Stimulated activated CD4-positive, alpha-beta T cell treated with anti-CD3 and anti-CD28 coated beads, TNF-alpha, amount 100 ng/mL, for 1 hour (primary cell): ENCODE measurements at places on chromosomes 12 and 14.

DNA sequence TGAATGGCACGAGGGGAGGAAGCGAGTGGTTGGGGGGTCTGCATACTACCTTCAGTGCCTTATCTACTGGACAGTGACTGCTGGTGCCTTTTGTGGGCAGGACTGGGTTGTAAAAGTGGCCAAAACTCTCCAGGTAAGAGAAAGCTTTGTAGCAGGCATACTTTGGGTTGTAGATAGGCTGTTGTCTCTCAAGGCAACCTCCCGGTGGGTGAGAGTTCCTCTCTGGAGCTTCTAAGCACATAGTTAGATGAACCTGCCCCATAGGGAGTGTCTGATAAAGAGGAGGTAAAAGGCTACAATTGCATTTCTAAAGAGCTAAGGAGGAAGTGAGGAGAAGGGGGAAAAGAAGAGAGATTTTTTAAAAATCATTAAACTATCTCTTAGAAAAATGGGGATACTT lies 4.2 kb upstream of the DAD1 start:
- DNase-seq: no peak

DNA sequence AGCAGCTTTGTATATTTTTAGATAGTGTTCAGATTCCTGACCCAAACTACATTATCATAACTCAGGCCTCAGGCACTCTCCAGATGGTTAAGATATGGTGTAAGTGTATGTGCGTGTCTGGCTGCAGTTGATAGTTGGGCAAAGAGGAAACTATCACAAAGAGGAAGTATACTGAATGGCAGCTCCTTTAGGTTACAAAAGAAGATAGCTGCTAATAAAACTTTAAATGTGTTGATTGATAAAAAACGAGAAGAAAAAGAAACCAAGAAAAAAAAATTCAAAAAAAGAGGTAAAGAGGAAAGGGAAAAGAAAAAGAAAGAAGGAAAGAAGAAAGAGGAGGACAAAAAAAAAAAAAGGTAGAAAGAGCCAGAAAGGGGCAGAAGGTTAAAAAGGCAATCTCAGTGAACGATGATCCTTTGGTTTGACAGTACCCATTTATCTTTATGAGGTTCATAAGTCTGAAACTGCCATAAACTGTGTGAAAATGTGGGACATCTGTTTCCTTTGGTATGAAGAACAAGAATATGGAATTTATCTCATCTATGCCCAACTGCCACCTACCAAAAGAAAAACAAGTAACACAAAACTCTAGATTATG lies 42.2 kb downstream of the TAOK3 start:
- no peak for DNase-seq

DNA sequence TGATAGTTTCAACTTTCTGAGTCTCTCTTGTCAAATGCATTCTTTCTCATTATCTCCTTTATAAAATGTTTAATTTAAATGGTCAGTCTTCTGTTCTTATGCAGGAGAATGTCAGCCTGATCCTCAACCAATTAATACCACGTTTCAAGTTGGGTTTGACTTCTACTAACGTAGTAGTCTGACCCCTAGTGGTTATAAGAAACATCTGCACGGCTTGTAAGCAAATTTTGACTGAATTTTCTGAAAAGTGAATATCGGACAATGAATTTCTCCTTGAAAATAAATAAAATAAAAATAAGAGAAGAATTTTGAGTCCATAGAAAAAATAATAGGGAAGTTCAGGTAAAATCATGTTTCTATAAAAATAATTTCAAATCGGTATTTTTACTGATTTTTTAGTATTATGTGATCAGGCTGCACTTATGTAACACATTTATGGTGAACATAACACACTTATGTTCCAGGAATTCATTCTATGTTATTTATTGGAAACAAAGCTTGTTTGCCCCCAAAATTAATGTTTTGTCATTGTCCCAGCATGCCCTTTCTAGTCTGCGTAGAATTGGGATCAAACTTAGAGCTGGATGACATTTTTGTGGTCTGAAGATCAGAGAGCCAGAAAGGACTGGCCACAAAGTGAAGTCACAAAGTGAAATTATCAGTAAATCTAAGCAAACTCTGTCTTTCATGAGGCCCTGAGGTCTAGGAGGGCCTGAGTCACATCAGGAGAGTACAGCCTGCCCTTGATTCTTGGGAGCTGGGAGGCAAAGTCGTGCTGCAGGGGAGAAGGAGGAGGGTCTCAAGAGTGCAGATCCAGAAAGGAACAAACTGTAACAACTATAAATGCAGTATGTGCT lies 101.2 kb upstream of the STXBP6 start:
- DNase-seq: no peak

- no peak for DNase-seq
Measured at GRCh38 chr14:55699131-55700057, 119.4 kb downstream of the KTN1 start.

DNA sequence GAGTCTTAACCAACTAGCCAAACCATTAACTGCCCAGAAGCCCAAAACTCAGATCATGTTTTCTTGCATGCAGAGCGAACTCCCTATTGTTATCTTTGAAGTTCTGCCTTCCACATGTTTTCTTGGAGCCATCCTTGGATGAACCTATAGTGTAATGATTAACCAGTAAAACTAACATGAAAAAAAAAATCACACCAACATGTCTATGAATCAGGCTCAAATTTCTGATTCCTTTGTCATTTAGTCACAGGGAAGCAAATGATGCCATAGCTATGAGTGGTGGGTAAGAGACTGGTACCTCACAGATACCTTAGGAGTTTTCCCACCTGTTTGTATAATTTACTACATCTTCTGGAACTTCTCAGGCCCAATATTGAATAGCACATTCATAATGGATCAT lies 70.7 kb downstream of the PTPRO start:
- DNase-seq: no peak

GRCh38 chr12:102096855-102097254 lies 23.1 kb downstream of the NUP37 start:
- DNase-seq: no peak

DNA sequence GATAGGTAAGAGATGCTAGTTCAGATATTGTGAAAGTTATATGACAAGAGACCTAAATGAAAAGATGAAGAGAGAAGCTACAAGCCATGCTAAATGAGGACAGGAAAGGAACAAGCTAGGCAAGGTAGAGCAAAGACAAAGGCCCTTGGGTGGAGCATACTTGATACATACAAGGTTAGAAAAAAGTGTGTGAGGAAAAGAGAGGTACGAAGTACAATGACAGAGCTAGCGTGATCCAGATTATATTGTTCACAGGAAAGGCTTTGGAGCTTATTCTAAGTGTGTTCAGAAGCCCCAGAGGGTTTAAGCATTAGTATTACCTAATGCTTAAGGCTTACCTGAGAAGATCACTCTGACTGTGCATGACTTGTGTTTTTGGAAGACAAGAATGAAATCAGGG lies 75.0 kb downstream of the SLCO1B3 start:
- no peak for DNase-seq

GRCh38 chr12:95533985-95534384 lies 17.3 kb downstream of the USP44 start:
- no peak for DNase-seq

DNA sequence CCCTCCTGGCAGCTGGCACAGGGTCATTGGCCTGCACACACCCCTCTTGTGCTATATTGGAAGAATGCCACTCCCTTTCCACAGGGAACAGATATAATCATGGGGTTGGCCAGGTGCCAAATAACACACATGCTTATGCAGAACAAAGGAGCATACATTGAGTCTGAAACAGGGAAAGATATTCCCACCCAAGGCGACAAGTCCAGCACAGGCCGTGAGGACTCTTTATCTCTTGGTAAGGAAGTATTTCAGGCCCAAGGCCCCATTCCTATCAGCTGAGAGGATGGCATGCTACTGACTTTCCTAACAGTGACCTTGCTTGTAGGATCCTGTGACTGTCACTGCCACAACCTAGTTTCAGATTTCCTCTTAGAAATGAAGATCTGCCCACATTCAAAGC lies 59.0 kb upstream of the STXBP6 start:
- DNase-seq: no peak

DNA sequence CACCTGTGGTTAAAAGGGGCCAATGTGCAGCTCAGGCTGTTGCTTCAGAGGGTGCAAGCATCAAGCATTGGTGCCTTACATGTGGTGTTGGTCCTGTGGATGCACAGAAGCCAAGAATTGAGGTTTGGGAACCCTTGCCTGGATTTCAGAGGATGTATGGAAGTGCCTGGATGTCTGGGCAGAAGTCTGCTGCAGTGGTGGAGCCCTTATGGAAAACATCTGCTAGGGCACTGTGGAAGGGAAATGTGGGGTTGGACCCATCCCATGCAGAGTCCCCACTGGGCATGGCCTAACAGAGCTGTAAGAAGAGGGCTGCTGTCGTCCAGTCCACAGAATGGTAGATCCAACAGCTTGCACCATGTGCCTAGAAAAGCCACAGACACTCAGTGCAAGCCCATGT lies 36.6 kb downstream of the PCNX1 start:
- DNase-seq: no peak

- no peak for DNase-seq
Measured at GRCh38 chr12:132445884-132446632, 43.9 kb upstream of the FBRSL1 start.

- DNase-seq: no peak
Measured at GRCh38 chr12:41548926-41549325, 360.8 kb downstream of the PDZRN4 start.

DNA sequence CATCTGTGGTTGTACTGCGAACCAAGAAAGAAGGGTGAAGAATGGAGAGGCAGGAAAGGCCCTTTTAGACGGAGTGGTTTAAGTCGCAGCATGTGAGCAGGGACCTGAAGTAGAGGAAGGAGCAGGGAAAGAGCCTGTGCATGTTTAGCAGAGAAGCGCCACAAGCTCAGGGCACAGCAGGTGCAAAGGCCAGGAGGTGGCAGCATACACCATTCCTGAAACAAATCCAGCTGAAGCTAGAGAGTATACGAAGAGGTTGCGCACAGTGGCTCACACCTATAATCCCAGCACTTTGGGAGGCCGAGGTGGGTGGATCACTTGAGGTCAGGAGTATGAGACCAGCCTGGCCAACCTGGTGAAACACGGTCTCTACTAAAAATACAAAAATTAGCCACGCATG lies 49.9 kb downstream of the HELB start:
- no peak for DNase-seq

GRCh38 chr14:57245941-57246340 lies 22.8 kb downstream of the EXOC5 start:
- DNase-seq: no peak

DNA sequence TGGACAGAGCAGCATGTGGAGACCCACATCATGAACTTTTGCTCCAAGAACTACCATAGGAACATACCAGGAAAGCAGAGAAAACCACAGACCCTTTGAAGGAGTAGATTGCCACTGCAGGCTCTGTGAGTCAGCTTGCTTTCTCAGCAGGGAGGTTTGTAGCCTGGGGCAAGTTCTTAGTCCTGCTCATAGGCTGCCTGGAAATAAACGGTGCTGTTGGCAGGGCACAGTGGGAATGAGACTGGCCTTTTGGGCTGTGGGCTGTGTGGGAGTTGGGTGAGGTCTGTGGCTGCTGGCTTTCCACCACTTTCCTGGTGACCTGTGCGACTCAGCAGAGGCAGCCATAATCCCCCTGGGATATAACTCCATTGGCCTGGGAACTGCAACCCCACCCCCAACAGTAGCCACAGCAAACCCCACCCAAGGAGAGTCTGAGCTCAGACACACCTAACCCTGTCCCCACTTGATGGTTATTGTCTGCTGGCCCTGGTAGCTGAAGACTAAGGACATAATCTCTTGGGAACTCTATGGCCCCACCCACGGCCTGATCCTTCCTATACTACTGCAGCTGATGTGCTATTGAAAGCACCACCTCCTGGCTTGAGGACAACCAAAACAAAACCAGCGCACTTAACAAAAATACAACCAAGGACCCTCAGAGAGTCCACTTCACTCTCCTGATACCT lies 192.1 kb upstream of the GARIN6 start:
- no peak for DNase-seq

DNA sequence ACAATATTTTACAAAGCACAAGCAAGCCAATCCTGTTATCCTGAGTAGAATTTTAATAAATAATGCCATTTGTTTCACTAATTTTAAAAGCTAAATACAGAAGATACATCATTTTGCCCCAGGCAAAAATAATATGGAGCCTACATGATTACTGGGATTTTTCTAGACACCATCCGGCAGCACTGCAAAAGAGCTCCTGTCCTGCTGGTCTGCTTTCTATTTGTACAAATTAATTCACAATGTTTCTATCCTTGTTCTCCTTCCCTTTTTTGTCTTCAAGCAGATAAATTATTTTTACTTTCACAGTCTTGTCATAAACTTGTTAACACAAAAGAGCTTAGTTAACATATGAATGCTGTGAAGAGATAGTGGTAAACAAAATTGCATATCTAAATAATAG lies 4.6 kb downstream of the SIX1 start:
- DNase-seq: no peak

DNA sequence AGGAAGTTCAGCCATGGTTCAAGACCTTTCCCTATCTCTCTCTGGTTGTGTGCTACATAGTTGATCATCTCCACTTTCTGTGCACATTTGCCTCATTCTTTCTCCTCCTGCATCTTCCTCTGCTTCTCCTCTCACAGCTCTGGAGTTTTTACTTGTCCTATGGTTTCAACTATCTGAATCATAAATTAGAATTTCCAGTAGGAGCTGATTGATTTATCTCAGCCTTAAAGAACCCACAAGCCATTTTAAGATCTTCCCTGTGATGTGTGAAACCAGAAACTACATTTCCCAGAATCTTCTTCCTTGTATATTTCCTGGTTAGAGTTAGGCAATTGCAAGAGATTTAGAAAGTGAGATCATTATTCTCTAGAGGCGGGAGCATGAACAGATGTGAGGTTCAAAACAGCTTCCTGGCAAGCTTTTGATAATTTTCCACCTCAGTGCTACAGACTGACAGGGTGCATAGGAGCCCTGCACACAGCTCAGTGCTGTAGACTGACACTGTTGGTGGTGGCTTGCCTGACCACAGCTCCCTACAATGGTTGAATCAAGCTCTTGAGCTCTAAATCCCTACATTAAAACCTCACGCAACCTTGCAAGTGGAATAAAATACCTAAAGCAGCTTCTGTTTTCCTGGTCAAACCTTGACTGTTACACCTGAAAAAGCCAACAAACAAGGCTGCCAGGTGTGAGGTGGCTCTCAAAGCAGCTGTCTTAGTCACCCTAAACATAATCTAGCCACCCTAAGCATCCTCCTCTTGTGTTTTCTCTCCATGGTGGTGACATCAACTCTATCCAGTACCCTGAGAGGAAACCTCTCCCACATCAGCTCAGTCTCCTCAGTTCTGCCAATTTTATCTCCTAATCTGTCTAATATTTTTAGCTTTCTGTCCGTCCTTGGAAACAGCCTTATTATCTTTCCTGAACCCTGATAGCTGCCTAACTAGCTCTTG lies 21.5 kb upstream of the IFNG start:
- DNase-seq: no peak

GRCh38 chr12:47234576-47235141 lies 154.9 kb upstream of the AMIGO2 start:
- no peak for DNase-seq

- no peak for DNase-seq
Measured at GRCh38 chr14:23543403-23543802, 8.2 kb downstream of the ZFHX2 start.
